Motor neuron (in vitro differentiated cells): ENCODE measurements at places on chromosomes 4 and X. TPM values are rescaled to one million over a fixed set of nuclear protein-coding genes. Genes with fewer than 3 reads are reported as not detected.

DNA sequence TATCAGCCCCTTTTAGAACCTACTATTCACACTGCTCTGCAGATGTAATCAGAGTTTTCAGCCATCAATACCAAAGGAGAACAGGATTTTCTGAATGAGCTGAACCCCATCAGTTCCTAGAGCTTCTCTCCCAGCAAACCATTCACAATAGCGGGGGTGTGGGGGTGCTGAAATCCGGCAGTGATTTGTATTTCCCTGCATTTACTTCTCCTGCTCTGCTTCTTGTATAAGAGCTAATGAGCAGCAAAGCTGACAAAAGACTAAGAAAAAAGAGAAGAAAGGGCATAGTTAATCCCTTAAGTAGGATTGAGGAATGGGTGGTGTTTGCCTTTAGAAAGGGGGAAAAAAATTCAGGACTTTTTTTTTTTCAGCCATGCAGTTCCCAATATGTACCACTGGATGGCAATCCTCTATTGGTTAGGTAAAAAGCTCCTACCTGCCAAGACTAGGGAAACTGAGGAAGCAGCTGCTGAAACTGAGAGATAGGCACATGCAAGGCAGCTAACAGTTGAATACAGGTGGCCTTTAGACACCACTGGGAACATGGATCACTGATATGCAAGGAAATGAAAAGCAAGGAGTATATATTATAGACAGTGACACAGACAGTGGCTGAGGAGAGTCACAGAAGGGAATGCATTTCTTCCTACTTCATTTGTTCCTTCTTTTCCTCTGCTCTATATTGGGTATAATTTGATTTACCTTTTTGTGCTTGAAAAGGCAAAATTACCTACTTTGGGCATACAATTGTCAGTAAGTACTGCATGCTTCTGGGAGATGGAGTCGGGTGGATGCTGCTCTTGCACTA, 217.9 kb downstream of the HS6ST2 start:
- no peak for ATAC-seq

DNA sequence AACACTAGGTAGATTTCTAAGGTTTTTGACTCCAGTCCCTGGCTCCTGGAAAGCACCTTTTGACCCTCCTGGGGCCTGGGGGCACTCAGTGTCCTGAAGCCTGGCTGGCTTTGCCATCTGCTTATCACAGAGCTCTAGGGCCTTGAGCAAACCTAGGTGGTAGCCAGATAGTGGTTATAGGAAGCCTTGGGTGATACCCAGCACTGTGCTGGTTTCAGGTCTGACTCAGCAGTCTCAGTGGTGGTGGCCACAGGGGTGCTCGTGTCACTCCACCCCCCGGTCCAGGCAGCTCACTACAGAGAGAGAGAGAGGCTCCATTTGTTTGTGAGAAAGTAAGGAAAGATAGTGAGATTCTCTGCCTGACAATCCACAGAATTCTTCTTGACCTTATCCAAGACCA, 195.8 kb upstream of the ZFP42 start:
- no peak for ATAC-seq

DNA sequence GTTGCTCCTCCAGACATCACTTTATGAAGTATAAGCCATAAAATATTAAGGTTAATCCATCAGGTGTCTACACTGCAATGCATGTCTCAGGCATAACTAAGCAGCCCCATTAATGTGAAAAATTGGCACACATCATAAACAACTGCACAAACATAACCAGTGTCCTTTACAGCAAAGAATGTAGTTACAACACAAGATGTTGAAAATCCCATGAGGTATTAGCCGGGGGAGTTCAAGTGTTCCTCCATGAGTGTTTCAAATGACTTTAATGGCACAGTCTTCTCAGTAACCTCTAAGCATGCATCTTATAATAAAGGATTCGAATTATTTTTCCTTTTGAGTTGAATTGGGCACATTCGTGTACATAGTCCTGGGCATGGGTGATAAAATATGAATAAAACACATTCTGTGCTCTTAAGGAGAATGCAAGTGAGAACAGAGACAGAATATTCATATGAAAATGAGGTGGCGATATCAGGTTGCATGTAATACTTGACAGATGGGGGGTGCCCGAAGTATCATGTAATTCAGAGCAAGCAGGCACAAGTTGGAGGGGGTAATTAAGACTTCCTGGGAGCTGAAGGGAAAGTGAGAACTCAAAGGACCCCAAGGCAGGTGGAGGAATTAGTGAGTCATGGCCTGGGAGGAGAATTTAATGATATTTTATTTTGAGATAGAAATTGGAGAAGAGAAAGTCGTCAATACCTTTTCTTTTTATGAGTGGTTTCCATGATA, 18.2 kb upstream of the VCX2 start:
- no peak for ATAC-seq

GRCh38 chr4:168076989-168077725, 15.2 kb upstream of the ANXA10 start:
- no peak for ATAC-seq

- no peak for ATAC-seq
Measured at GRCh38 chr4:137623013-137623412, 90.7 kb upstream of the PCDH18 start.

- ATAC-seq = no peak
Measured at GRCh38 chr4:40850496-40850895, 100.7 kb downstream of the NSUN7 start.

- ATAC-seq = no peak
Measured at GRCh38 chr4:185099024-185099682, 43.9 kb upstream of the SLC25A4 start.

DNA sequence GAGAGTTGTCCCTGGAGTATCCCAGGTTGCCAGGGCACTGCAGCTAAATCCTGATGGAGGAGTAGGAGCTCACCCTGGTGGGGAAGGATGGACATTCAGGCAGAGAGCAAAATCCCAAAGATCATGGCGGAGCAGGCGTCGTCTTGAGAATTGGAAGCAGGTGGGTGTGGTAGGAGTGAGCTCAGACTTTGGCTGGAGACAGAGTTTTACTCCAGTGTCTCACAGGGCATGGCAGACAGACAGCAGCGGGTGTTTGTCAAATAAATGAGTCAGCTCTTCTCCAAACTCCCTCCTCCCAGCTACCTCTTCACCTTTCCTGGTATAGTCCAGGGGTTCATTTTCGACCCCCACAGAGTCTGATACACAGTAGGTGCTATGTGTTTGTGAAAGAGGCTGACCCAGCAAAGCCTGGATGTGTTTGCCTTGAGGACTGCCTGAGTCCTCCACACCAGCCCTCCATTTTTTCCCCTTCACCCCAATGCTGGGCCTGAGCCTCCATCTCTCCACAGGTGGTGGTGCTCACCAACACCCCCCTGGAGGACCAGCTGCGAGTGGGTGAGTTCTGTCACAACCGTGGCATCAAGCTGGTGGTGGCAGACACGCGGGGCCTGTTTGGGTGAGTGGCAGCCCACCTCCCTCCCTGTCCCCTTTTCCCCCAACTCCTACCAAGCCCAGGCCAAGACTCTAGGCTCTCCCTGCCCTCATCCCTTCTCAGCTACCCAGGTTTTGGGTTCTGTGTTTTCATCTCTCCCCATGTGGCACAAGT, 6.9 kb downstream of the UBA1 start:
- peak; percentile 81 for ATAC-seq

DNA sequence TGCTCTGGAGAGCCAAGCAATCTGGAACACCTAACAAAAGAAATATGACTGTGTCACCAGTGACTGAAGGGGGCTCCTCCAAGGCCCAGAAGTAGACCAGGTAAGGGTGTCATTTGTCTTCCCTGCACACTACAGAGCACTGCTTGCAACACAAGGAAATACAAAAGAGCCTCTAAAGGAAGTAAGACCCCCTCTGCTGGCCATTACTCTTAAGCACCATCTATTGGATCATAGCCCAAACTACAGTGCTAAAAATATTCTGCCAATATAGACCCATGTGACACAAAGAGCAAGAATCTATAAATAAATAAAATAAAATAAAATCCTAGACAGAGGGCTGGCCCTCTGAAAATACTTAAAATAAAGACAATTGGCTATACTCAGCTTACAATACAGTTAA, 528.7 kb downstream of the TMA16 start:
- ATAC-seq = no peak

DNA sequence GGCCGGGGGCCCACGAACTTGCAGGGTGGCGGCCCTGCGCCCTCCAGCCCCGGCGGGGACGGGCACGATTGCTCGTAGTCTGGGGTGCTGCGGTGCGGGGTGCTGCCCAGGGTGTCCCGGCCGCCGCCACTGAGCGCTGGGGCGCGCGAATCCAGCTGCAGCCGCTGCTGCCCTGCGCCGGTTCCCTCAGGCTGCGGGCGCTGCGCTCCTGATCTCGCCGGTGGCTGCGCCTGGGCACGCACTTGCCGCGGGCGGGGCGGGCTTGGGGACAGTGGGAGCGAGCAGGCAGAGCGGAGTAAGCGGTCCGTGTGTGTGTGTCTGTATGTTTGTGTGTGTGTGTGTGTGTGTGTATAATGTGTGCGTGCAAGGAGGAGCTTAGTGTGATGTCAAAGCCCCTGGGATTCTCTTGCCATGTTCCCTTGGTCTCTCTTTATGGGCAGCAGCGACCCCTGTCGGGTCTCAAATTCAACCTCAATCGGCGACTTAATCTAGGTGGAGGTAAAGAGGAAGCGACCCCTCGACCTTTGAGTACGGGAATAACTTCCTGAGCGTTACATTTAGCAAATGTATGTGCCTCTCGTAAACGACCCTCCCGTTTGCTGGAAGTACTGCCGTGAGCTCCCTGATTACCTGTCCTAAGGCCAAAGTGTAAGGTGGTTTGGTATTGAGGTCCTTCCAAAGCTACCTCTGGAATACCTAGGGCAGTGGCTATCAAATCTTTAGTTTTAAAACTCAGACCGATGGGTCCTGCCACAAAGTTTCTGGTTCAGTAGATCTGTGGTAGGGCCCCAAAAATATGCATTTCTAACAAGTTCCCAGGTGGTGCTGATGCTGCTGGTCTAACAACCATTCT, at the start of gene RNF150:
RNF150 (minus strand) TSS at position 324 of the 853 bp plus-strand sequence.
- peak; percentile 77 for ATAC-seq

DNA sequence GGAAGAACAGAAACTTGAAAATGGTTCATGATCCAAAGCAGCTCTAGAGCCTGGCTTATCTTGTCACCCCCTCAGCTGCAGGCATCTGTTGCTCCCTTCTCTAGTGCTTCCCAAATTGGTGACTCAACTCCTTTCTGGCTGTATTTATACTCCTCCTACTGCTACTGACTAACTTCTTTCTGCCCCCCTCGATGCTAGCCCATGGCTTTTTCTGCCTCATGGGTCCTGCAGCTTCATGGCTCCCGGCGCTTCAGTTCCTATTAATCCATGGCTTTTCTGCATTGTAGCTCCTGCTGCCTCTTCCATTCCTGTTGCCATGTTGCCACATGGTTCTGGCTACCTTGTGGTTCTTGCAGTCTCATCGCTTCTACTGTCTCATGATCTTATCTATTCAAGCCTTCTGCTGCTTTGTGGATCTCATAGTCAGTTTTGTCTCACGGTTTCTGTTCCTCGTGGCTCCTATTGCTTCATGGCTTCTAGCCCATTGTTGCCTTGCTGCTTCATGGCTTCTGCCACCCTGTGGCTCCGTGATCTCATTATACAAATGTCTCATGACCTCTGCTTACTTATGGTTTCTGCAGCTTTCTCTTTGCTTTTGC, 48.1 kb downstream of the SMC1A start:
- ATAC-seq = no peak

DNA sequence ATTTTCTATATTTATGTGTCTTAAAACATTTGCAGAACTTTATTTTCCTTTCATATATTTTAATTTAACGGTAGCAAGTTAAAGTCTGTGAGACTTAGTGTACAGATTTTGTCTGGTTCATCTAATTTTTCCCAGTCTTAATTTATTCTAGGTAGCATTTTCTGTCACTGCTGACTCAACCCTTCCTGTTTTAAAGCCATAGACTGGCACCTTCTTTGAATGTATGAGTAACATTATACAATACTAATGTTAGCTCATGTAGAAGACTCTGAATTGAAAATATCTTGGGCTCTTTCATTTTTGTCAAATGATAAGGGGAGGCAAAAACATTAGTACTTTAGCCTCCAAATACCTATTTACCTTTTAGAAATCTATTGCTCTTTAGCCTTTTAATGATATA, 43.6 kb downstream of the BLTP1 start:
- ATAC-seq = no peak

GRCh38 chr4:1910643-1911042, 39.5 kb downstream of the NSD2 start:
- ATAC-seq = peak; percentile 80

- peak; percentile 59 for ATAC-seq
Measured at GRCh38 chrX:149877636-149878035, 3.3 kb upstream of the MAGEA8 start.

DNA sequence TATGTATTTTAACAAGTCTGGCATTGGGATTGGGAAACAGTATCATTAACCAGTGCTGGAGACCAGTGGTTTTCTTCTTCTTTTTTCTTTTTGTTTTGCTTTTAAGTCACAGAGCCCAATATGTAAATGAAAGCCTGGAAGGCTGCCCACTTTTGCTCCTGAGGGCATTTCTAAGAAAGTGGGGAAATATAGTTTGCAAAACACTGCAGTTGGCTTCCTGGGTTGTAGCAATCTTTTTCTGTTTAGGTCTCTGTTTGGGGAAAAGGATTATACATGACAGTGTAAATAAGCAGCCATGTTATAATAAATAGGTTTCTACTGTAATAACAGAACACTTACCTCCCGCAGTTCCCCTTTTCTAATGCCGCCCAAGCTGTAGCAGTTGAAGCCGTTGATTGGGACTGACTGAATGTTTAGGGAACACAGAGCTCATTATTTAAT, 105.5 kb downstream of the TMEM164 start:
- no peak for ATAC-seq

DNA sequence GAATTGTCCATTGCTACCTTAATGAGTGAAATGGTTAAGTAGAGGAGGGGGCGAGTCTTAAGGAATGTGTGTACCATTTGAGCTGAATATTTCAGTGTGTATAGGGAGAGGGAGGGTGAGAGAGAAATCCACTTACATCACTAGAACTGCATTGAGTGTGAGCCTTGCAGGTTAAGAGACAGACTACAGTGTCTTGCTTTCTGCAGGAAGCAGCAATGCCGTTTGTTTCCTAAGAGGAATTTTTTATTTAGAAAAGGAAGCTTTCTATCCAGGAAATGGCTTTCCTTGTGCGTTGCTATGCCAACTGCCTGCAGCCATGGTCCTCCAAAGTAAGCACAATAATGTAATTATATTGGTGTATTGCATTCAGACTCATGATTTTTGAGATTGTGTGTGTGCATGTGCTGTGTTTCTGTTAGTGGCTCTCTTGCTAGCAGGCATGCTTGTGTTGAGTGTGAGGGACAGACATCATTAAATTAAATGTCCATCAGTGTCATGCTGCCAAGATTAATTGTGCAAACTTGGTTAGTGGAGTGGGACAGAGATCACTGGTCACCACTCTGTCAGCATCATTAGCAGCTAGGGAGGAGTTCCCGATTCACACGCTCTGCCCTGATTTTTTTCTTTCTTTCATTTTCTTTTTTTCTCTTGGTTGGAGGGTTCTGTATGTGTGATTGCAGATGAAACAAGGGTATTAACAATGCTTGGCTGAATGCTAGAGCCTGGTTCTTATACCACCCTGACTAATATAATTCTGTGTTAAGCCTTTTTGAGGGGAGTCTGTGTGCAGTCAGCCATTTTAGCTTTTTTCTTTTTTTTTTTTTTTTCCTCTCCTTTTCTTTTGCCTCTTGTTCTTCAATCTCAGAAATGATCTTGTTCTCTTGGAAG, 164.3 kb downstream of the RAPGEF2 start:
- ATAC-seq = peak; percentile 85

- ATAC-seq = no peak
Measured at GRCh38 chrX:24412637-24413363, 52.3 kb upstream of the PDK3 start.

The GABRG1 gene
- total RNA-seq = 0.05 TPM in 1 of 2 replicates, not detected in the other

The OCRL gene
- total RNA-seq = 12.7 and 13.1 TPM in 2 replicates

The GAGE12F gene
- not detected in 2 replicates for total RNA-seq

The NCAPG gene
- total RNA-seq = 1.4 and 2.0 TPM in 2 replicates

The TCEAL5 gene
- 39.7 and 47.2 TPM in 2 replicates for total RNA-seq

The CT45A2 gene
- not detected in 2 replicates for total RNA-seq

The GRIA3 gene
- total RNA-seq = 0.27 TPM in 1 of 2 replicates, not detected in the other
